ENCODE measurements at places on chromosomes 4 and X.

DNA sequence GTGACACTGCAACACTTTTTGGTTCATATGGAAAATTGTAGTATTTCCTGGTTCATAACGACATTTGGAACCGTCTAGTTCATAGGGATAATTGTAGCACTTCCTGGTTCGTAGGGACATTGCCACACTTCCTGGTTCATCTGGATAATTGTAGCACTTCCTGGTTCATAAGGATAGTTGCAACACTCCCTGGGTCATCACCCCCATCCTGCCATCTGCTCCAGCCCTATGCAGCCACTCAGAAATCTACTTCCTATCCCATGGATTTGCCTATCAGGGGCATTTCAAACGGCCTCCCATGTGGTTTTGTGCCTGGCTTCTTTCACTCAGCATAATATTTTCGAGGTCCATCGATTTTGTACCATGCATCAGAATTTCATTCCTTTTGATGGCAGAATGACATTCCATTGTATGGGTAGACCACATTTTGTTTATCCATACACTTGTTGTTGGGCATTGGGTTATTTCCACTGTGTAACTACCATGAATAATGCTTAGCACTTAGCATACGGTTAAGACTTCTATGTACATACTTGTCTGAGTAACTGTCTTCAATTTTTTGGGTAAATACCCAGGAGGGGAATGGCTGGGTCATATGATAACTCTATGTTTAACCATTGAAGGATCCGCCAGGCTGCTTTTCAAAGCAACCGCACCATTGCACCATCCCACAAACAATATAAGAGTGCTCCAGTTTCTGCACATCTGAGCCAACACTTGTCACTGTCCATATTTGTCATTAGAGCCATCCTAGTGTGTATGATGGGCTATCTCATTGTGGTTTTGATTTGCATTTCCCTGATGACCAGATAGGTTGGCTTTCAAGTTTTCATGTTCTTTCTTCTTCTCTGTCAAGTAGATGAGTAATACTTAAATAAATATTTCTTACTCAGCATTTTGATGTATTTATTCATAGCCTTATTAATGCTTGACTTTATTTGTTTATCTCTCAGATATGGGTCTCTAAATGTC lies 58.3 kb upstream of the CD99 start:
- ATAC-seq = no peak

GRCh38 chr4:43243433-43244116 lies 351.1 kb downstream of the GRXCR1 start:
- ATAC-seq = no peak

DNA sequence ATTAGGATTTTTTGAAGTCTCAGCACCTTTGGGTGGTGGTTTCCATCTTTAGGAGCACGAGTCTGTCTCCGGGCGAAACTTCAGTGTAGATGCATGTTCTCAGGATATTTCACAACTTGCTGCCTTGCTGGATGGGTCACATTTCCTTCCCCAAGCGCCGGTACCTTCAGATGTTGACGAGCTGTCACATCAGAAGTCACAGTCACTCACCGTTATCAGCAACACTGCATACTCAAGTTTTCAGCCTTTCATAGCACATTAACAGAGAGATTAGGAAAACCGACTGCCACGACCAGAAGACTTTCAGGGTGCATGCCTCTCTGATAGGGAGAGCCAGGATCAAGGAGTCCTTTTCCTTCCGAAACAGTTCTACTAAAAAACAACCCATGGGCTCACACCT lies 77.8 kb downstream of the SHROOM2 start:
- ATAC-seq = no peak

DNA sequence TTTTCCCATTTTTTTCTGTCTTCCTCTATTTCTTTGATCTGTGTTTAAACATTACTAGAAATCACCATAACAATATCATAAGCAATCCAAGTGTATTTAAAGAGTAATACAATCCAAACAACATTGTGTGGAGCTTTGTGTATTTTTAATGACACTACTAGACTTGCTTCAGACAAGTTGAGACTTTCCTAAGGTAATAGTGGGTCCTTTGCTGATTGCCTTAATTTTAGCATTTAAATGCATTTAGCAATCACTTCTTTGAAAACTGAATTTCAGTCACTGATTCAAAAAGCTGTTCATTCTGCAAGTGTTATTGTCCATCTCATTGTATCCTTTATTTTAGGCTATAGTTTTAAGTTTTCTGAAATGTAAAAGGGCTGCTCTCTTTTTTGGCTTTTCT lies 804.8 kb downstream of the ADGRL3 start:
- no peak for ATAC-seq

DNA sequence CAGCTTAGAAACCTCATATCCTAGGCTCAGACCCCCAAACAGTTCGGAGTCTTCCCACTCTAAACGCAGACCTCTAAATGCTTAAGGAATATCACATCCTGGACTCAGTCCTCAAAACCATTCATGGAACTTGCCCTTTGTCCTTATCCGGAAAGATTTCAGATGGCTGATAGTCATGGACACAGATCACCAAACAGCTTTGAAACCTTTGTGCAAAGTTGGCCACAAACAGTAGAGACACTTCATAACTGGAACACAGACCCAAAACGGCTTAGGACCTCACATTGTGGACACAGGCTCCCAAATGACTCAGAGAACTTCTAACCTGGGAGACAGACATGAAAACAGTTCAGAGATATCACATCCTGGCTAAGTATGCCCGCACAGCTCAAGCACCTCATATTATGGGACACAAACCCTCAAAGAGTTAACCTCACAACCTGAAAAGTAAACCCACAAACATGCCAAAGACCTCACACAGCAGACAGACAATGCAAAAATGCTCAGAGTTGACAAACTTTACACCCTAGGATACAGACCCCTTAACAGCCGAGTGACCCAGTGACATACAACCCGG lies 15.5 kb downstream of the SUV39H1 start:
- ATAC-seq = no peak

- no peak for ATAC-seq
Observed at GRCh38 chr4:36249610-36250009, 5.3 kb upstream of the ARAP2 start.

- no peak for ATAC-seq
Observed at GRCh38 chr4:122733787-122734120, 1.2 kb downstream of the BBS12 start.

GRCh38 chrX:135185795-135186443 lies 14.7 kb upstream of the CT55 start:
- peak; percentile 69 for ATAC-seq

DNA sequence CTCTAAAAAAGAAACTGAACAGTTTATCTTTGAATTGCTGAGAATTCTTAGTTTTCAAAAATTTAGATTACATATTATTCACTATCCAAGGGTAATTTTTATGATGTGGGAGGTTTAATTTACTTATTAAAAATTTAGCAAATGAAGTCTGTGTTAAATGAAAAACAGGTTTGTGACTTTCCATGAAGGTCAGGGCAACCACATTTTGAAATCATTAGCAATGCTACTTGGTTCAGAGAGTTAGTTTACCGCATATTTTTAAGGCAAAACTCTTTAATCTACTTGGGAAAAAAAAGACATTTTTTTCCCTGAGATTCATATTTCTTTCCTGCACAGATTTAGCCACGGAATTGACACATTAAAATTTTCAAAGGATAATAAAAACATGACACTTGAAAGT lies 37.3 kb upstream of the PRSS12 start:
- ATAC-seq = peak; percentile 43

GRCh38 chrX:49043987-49044281 lies 777 bp upstream of the TFE3 start:
- ATAC-seq = no peak

- no peak for ATAC-seq
Observed at GRCh38 chr4:5930876-5931275, 38.0 kb upstream of the CRMP1 start.

DNA sequence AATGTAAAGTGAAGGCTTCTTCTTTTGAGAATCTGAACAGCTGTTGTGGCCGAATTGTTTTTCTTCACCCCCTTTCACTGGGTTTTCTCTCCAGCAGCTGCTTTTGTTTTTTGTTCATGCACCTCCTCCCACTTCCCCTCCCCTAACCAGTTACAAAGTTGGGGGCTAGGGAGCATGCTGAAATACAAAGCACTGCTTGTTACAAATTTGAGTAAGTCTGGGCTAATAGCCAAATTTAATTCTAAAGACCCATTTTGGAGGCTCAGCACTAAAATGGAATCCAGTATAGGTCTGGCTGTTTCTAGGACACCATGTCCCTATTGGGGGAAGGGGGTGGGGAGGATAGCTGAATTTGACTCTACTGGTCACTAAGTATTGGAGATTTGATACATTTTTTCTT lies 89.2 kb upstream of the GPM6B start:
- no peak for ATAC-seq

- ATAC-seq = no peak
Observed at GRCh38 chr4:94426783-94427182, 25.0 kb upstream of the PDLIM5 start.

GRCh38 chr4:1277667-1278665 lies 11.7 kb upstream of the MAEA start:
- no peak for ATAC-seq

DNA sequence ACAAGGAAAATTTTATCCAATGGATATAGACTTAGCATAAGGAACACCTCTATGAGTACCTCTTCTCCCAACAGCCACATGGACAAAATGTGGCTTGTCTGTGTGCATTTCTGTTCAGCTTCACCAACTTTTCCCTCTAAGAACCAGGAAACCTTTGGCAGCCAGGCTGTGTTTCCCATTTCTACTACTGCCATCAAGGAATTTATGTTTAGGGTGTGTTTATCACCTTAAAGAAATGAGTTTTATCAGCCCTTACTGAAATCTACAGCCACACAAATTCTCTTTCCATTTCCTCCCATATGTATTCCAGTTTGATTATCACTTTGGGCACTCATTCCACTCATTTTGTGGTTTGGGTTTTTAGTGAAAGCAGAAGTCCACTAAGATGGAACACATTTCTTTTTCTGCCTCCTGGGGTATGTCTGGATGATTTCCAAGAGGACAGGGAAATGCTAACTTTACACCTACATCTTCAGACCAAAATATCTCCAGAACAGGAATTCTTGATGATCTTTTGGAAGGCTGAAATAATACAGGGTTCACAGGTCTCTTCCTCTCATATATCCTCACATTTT lies 82.6 kb upstream of the MAOA start:
- ATAC-seq = no peak

- peak; percentile 67 for ATAC-seq
Observed at GRCh38 chr4:55249476-55249875, 96.6 kb upstream of the SRD5A3 start.

- no peak for ATAC-seq
Observed at GRCh38 chr4:1330761-1331590, 16.0 kb upstream of the UVSSA start.

All from motor neuron (in vitro differentiated cells).